ENCODE measurements at places on chromosomes 12 and 14. TPM values are rescaled to one million over a fixed set of nuclear protein-coding genes. Genes with fewer than 3 reads are reported as not detected.

- DNase-seq = no peak
Observed at GRCh38 chr12:54215989-54216796, 27.4 kb upstream of the SMUG1 start.

DNA sequence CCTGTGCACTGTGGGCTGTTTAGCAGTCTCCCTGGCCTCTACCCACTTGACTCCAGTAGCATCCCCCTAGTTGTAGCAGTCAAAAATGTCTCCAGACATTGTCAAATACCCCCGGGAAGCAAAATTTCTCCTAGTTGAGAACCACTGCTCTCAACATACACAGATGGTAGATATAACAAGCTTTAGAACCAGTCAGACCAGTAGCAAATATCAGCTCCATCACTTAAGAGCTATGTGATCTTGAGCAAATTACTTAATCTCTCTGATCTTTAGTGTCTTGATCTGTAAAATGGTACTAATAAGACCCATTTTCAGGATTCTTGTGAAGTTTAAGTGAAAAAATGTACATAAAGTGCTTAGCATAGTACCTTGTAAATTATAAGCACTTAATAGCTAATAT, 96.2 kb downstream of the DUSP6 start:
- no peak for DNase-seq

DNA sequence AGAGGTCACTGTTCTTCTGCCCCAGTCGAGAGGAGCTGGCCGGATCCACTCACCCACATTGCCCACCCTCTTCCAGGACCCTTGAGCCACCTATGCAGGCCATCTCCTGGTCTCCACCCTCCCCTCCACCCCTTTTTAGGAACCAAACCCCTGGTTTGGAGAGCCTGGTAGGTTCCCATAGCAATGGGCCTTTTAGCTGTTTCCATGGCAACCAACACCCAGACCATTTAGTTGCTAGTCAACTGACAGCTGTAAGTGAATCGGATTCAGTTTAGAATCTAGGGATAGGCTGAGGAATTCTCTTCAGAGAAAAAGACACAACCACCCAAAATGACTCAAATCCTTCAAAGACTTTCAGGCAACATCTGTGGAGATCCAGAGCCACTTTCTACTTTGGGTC, 16.5 kb downstream of the NPC2 start:
- no peak for DNase-seq

DNA sequence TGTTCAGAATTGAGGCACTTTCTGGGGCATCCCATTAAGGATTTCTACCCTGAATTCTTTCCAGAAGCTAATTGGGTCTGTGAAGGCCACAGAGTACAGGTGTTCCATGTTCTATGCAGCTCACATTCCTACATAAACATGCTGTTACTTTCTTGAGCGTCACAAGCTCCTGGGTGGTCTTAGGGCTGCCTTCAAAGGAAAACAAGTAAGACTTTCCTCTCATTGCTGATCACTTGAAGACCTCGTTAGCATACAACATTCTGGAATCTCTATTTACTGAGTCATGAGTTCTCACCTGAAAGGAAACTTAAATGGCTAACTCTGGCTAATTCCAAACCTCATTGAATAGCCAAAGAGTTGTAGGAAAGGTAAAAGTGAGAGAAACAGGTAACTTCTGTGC, 63.0 kb upstream of the HMGA2 start:
- no peak for DNase-seq

DNA sequence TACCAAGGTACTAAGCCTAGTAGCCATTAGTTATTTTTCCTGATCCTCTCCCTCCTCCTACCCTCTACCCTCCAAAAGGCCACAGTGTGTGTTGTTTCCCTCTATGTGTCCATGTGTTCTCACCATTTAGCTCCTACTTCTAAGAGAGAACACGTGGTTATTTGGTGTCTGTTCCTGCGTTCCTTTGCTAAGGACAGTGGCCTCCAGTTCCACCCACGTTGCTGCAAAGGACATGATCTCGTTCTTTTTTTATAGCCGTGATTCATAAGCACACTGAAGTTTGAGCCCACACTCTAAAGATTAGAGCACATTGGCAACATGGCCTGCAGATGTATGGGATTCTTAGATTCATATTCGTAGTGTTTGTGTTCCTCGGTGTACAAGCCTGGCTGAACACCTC, 8.1 kb upstream of the STX2 start:
- DNase-seq = no peak

GRCh38 chr14:104604458-104605449, at the start of gene TMEM179:
Gene TMEM179, minus strand, starts transcription at chr14:104604772. Its CDS starts 31 bp downstream, at chr14:104604741.
- DNase-seq = peak; percentile 41

DNA sequence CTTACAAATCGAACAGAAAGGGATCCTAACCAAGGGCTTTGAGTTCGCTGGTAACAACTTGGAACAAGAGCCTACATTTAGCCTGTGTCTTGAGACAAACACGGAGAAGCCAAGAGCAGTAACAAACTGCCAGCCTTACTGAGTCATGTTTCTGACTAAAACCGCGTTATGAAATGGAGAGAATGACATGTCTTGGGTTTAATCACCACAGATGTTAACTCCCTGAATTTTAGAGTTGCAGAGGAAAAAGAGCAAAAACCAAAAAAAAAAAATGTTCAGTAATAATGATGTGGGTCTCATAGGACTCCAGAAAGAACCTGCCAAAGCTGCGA, 1.0 kb downstream of the BLTP3B start:
- DNase-seq = no peak

GRCh38 chr12:91667694-91668093, 478.0 kb downstream of the BTG1 start:
- DNase-seq = no peak

- peak; percentile 69 for DNase-seq
Observed at GRCh38 chr12:12839873-12840579, 26.9 kb downstream of the DDX47 start.

Gene SLC6A15
- 0.31 TPM for total RNA-seq

Gene KRT73
- not detected for total RNA-seq

Gene IFI27
- 62.6 TPM for total RNA-seq

Gene C12orf50
- 0.10 TPM for total RNA-seq

All from ureter (tissue), 1 donor.